ENCODE measurements at places on chromosomes 16 and 17.
A peak's percentile ranks its signal among the peaks of the same experiment; 100 is the strongest.

- DNase-seq: no peak
These were observed 37.4 kb downstream of the TK2 start for GRCh38 chr16:66512272-66513110.

GRCh38 chr16:54506741-54507500 lies 220.3 kb upstream of the IRX3 start:
- no peak for DNase-seq

DNA sequence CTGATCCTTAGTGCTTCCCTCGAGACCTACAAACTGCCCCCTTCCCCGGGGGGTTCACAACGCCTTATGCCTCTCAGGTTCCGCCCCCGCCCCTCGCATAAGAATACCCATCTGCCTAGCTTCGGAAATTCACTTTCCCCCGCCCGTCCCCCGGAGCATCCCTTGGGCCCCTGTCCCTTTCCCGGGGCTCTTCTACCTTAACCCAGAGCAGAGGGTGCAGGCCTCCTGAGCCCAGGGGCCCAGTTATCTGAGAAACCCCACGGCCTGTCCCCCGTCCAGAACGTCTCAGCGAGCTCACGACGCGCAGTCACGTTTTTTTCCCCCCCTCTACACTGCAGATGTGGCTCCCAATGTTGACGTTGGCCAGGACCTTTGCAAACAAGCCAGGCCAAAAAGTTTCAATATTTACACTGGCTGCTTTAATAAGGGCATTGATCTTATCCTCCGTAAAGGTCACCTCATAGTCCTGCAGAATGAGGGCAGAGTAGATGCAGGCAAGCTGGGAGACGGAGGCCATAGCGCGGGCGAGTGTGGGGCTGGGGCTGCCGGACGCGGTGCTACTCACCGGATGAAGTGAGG lies 1.4 kb upstream of the NBR1 start:
- DNase-seq: peak; percentile 13

DNA sequence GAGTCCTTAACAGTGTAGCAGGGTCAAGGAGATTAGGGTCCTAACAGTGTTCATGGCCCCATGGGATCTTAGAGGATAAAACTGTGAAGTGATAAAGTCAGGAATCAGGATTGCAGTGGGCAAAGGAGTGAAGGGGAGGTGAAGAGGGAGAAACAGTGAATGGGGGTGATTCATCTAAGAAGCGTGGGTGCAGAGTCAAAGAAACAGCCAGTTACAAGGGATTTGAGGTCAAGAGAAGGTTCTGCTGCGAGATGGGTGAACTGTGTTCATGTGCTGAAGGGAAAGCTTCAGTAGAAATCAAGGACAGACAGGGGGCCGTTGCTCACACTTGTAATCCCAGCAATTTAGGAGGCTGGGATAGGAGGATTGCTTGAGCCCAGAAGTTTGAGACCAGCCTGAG lies 5.9 kb downstream of the GTF3C1 start:
- no peak for DNase-seq

- DNase-seq: no peak
These were observed 42.0 kb downstream of the CMIP start for GRCh38 chr16:81486540-81487061.

DNA sequence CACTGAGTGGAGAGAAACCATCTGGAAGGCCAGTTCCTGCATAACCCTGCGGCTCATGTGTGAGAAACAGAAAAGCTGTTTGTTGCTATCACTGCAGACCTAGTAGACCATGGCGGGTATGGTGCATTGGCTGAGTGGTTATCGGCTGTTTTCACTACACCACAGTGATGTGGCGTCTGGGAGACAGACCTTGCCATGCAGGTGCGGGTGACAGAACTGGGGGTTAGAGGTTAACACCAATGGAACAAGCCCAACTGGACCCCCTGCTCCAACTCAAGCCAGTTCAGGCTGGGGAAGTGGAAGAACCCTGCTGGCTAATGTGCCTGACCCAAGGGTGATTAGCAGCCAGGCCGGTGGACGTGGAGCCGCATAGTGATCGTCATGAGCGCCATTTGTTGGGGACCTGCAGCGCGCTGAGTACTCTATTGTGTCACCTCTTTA lies 91.9 kb downstream of the IRF8 start:
- DNase-seq: no peak

DNA sequence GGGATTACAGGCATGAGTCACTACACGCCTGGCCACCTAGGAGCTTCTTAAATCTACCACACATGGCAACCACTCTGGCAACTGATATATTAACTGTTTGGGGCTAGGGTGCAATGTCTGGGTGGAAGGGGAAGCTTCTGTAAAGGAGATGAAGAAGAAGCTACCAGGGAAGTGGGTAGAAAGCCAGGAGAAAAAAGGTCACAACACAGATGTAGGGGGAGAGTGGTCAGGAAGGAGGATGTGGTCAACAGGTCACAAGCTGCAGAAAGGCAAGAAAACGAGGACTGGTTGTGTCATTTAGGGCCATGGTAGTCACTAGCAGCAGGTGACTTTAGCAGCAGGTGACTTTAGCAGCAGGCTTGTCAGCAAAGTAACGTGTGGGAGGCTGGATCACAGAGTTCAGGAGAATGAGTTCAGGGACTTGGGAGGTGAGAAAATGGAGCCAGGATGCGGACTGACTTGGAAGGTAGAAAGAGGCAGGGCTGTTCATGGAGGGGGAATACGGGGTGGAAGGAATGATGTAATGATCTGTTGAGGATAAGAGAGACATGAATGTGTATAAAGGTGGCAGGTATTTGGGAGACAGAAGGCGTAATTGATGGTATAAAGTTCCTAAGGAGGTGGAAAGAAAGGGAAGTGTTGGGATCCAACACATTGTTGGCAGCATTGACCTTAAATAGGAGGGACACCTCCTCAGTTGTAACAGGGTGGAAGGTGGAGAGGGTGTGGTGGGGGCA lies 16.3 kb upstream of the WFIKKN2 start:
- no peak for DNase-seq

DNA sequence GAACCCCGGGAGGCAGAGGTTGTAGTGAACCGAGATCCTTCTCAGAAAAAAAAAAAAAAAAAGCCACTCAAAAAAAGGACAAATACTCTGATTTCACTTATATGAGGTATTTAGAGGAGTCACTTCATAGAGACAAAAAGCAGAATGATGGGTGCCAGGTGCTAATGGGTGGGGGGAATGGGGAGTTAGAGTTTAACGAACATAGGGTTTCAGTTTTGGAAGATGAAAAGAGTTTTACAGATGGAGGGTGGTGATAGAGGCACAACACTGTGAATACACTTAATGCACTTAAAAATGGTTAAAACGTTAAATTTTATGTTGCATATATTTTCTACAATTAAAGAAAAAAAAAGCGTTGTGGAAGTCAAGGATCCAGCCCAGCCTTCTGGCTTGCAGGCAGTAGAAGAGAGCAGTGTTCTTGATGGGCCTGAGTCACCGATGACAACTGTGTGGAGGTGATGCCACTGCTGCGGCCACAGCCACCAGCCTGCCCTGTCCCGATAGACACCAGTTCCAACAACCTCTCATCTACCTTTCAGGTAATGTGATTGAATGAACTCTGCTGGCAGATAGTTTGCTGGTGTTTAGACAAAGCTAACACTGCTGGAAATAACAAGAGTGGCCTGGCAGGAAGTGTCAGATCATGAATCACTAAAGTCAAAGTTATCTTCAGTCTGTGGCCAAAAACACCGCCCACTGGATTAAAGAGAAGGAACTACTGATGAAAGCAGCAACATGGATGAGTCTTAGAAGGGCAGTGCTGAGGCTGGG lies 49.9 kb upstream of the COX10 start:
- DNase-seq: peak; percentile 54

DNA sequence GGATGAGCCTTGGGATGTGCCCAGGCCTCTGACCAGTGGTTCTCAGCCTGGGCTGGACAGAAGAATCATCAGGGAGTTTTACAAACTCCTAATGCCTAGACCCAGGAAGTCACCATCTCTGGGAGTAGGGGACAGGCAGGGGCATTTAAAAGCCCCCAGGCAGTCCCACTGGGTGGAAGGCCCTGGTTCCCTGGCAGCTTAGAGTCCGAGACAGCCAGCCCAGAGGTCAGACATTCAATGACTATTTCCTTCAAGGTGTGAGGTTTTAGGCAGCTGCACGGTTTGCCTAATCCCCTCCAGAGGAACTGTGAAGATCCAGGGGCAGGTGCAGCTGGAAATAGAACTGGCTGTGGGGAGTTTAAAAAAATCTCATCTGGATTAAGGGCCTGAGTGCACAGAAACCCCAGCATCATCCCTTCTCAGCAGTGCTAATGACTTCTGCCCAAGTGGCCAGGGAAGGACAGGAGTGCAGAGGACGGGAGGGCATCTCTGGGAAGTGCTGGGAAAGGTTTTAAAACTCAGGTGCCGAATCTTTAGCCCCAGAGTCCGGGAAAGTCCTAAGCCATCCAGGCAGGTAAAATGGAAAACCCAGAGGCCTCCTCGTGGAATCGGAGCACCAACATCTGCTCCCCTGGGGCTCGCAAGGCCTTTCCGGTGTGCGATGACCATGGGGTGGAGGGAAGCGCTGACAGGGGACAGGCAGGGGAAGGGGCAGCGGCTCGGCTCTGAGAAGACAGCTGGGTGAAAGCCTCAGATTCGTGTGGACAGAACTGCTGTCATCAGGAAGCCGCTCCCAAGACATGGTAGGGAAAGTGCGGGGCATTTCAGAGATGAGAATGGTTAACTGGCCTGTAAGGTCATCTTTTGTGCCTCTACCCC lies 1.5 kb upstream of the LGALS3BP start:
- no peak for DNase-seq

DNA sequence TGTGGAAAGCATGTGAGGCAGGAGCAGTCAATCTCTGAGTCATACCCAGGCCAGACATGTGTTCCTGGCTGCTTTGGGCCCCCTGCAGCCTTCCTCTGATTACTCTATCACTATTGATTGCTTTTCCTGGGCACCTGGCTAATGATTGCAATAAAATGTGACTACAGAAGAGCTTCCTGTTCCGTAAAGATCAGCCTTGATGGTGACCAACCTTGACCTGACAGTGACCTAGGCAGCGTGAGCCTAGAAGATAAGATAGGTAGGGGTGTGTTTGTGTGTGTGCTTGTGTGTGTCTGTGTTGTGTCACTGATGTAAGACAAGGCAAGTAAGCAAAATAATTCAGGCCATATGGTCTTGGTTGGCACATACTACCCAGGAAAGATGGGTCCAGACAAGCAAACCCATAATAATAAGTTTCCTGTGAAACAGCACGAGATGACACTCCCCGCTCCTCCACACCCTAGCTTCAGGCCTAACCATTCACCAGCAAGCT lies 367.7 kb upstream of the CDH11 start:
- DNase-seq: no peak

DNA sequence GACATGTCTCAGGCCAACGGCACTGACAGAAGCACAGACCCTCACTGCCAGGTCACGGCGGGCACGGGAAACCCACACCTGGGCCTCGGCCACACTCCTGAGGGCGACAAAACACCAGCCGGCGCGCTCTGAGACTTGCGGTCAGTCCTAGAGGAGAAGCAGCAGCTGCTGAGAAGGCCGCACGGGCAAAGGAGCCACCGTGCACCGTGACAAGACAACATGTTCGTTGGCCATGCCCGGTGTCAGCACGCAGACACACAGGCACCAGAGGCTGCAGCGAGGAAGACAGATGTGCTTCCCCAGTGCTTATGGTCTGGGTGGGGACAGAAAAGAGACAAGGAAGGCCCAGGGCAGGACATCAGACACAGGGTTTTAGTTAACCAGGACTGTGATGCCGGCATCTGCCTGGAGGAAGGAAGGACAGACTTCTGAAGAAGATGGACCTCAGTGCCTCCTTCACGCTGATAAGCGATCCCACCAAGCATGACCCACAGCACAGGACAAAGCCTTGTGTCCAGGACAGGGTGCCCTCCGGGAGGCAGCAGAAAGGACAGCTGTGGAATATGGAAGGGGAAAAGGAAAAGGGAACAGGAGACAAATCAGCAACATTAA lies 84.0 kb downstream of the ANKRD11 start:
- no peak for DNase-seq

DNA sequence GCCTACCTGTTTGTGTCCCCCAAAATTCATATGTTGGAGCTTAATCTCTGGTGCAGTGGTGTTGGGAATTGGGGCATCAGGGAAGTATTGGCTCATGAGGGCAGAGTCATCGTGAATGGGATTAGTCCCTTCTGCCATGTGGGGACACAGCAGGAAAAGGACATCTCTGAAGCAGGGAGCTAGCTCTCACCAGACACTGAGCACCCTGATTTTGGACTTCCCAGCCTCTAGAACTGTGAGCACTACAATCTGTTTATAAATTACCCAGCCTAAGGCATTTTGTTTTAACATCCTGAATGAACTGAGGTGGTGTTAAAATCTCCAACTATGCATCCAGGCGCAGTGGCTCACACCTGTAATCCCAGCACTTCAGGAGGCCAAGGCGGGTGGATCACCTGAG lies 206.0 kb downstream of the SEC14L1 start:
- no peak for DNase-seq

Measured in umbilical cord (tissue), 2 donors.